Lung microvascular endothelial cell (primary cell): ENCODE measurements at places on chromosomes 7 and 10. TPM values are rescaled to one million over a fixed set of nuclear protein-coding genes. Genes with fewer than 3 reads are reported as not detected.
A peak's percentile ranks its signal among the peaks of the same experiment; 100 is the strongest.

DNA sequence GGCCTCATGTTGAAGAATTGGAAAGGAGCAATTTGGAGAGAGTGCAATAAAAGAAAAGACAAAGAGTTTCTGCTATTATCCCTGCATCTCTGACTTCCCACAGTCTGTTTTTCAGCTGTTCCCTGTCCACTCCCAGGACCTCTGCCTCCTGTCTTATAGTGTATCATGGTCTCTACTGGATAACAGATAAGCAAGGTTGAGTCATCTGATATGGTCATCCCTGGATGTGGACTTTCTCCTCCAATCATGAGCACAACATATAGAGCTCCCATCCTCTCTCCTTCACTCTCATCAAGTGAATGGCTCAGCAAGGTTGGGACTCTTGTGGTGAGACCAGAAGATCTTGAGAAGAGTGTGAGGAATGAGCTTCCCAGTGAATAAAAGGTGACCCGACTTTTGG, 123.1 kb downstream of the PLCE1 start:
- DNase-seq, result no peak

DNA sequence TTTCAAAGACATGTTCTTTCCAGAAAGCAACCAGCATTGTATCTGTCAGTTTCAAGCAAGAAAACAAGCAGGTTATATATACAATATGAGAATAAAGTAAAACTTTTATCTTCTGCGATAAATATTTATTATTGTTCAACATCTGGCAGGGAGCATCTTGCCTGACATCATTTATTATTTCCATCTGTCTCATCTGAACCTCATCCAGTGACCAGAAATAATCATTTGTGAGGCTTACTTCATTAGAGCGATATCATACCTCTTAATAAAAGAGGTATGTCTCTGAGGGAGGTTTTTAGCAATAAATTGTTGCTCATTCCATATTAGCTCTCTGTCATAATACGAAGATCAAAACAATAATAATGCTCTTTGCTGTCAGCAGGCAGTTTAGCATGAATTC, 226.1 kb downstream of the CDC14C start:
- no peak for DNase-seq

The NAT16 gene
- not detected in 2 replicates for total RNA-seq

The CLIP2 gene
- total RNA-seq, result 28.1 and 42.3 TPM in 2 replicates

The GIMAP6 gene
- 159 and 175 TPM in 2 replicates for total RNA-seq

GRCh38 chr7:21013765-21014539, 227.3 kb upstream of the SP8 start:
- DNase-seq, result no peak

DNA sequence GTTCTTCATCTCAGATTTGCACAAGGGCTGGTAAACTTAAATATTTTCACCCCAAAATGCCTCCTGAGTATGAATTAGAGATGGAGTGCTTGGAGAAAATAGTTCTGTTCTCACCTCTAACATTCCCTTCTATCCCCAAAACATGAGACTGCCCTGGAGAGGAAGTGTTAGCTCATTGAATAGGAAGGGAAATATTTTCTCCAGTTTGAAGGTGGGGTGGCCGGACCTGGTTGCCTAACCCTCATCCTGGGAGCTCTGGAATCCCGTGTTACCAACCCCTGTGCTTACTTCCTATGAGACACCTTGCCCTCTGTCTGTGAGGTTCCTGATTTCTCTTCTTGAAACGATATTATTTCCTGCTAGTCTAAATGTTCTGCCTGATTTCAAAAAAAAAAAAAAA, 779 bp downstream of the IFIT2 start:
- DNase-seq, result no peak

The DNAJB9 gene
- total RNA-seq, result 24.8 and 53.8 TPM in 2 replicates

- DNase-seq, result no peak
Measured at GRCh38 chr10:5894873-5895272, 4.8 kb downstream of the FBH1 start.

DNA sequence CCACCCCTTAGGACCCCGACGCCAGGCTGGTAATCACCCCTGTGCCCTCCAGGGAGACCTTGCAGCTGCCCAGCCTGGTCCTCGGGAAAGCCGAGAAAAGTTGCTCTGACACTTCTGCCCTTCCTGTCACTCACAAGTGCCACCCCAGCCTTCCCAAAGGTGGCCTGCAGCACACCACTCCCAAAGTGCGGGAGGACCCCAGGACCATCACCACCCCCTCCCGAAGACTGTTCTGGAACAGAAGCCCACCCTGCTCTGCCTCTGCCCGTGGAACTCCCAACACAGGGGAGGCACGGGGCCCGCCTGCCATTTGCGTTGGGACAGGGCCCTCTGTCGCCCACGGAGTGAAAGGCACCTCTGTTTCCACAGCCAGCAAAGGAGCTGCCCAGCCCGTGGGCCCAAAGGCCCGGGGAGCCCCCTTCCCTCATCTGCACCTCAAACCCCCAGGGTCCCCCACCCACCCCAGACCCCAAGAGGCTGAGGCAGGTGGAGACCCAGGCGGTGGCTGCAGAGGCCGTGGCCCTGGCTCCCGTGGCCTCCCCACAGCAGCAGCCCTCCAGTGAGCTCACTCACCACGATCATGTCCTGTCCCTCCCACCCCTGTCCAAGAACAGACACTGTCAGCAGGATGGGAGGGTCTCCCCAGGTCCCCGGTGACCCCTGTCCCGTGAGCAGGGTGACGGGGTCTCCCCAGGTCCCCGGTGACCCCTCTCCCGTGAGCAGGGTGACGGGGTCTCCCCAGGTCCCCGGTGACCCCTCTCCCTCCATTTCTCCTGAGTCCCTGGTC, 47.8 kb upstream of the PPP2R2D start:
- DNase-seq, result no peak

- DNase-seq, result no peak
Measured at GRCh38 chr10:122499012-122499411, 37.7 kb downstream of the HTRA1 start.

The SPDYE6 gene
- not detected in 2 replicates for total RNA-seq

GRCh38 chr10:61125560-61126170, 181.7 kb upstream of the RHOBTB1 start:
- DNase-seq, result no peak

- no peak for DNase-seq
Measured at GRCh38 chr7:44290252-44290620, 35.2 kb downstream of the CAMK2B start.

The MPP7 gene
- total RNA-seq, result 1.3 and 21.6 TPM in 2 replicates

The IKZF1 gene
- under 0.01 TPM in 2 replicates for total RNA-seq

GRCh38 chr7:2763597-2763996, 75.6 kb downstream of the AMZ1 start:
- DNase-seq, result peak; percentile 17

GRCh38 chr10:48455392-48456151, 149.1 kb downstream of the MAPK8 start:
- DNase-seq, result no peak

DNA sequence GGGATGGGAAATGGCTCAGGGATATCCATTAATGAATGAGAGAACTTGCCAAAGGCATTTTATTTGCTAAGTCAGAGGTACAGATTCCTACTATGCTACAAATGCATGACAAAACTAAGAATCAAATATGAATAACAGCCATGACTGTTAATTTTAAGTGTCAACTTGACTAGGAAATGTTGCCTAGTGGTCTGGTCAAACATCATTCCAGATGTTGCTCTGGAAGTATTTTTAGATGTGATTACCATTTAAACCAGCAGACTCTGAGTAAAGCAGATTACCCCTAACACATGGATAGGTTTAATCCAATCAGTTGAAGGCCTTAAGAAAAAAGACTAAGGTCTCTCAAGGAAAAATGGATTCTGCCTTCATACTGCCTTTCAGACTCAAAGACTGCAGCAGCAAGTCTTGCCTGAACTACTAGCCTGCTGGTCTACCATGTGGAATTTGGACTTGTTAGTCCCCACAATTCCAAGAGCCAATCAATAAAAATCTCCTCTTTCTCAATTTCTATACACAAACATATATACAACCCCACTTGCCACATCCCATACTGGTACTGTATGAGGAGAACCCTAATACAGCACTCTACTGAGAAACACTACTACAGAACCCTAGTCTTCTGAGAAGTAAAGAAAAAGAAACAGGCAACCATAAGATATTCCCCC, 119.1 kb downstream of the NRBF2 start:
- DNase-seq, result no peak

GRCh38 chr7:127447326-127447945, 54.9 kb upstream of the ZNF800 start:
- peak; percentile 79 for DNase-seq

DNA sequence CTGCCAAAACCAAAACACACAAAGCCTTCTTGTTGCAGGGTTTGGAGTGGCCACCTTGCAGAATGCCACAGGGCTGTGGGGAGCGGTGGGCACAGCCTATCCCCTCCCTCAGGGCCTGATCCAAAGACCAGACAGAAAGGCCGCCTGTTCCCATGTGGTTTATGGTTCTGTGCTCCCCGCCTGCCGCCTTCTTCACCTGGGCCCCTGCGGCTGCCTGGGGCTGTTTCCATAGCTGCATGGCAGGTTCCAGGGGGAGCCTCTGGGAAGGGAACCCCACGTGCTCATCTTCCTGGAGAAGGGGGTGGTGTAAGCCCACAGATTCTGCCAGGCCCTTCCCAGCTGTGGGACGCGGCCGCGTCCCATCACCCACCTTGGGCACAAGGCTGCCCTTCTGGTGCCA, 70.7 kb upstream of the EZH2 start:
- DNase-seq, result no peak

DNA sequence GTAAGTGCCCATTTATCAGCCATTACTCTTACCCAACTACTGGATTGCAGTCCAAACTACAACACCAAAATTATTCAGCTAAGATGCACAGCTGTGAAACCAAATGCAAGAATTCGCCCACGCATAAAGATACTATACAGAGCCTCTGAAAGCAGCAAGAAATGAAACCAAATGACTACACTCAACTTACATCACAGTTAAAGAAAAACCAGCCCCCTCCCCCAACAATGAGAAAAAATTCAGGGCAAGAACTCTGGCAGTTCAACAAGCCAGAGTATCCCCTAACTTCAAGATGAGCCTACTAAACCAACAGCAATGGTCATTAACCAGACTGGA, 209.1 kb upstream of the VWC2 start:
- DNase-seq, result no peak

GRCh38 chr10:73446926-73447325, 13.6 kb upstream of the MSS51 start:
- no peak for DNase-seq

The NUDT13 gene
- total RNA-seq, result 1.2 and 1.7 TPM in 2 replicates

- DNase-seq, result no peak
Measured at GRCh38 chr7:780081-780480, 52.2 kb upstream of the SUN1 start.

DNA sequence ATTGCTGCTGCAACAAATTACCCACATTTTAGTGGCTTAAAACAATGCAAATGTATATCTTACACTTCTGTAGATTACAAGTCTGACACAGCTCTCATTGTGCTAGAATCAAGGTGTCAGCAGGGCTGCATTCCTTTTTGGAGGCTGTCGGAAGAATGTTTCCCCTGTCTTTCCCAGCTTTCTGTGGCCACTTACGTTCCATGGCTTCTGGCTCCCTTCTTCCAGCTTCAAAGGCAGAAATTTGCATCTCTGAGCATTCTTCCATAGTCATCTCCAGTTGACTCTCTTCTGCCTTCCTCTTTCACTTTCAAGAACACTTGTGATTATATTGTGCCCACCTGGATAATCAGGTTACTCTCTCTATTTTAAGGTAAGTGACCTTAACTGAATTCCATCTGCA, 125.3 kb downstream of the GPR158 start:
- no peak for DNase-seq

- DNase-seq, result no peak
Measured at GRCh38 chr7:2829040-2829439, 15.1 kb downstream of the GNA12 start.

- peak; percentile 47 for DNase-seq
Measured at GRCh38 chr10:88389456-88389855, 193.7 kb downstream of the RNLS start.

The NXPH1 gene
- total RNA-seq, result not detected in 2 replicates

GRCh38 chr10:37667736-37668135, 189.7 kb downstream of the ZNF248 start:
- no peak for DNase-seq

DNA sequence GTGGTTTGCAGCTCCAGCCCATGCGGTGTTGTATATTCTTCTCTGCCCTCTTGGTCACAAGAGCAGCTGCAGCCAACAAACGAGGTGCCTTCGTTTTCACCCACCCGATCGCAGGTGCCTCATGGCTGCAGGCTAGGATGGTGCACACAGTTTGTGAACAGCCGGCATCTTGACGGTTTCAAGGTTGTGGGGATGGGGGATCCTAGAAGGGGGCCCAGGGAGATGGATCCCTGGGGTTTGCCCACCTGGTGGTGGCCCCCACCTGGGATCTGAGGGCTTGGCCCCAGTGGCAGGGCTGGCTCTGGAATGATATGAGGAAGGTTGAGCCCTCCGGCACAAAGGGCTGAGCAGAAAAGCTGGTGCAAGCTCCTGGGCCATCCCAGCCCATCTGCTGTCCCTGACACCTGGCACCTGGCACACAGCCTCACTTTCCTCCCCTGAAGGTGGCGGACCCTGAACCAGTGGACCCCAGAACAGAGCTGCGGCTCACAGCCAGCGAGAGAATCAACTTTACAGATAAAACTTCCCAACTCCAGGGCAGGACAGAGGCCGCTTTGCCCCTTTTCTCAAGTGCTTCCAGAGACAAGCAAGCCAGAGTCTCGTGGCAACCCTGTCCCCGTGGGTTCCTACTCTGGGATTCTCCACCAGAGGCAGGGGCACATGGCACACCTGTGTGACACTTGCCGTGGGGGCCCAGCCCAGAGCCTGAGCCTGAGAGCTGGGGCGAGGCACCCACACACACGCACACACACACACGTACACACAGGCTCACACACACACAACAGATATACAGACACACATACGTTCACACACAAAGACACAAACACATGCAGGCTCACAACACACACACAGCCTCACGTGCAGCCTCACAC, 177.3 kb upstream of the PPP2R2D start:
- no peak for DNase-seq

The HERC4 gene
- 26.4 and 35.1 TPM in 2 replicates for total RNA-seq

DNA sequence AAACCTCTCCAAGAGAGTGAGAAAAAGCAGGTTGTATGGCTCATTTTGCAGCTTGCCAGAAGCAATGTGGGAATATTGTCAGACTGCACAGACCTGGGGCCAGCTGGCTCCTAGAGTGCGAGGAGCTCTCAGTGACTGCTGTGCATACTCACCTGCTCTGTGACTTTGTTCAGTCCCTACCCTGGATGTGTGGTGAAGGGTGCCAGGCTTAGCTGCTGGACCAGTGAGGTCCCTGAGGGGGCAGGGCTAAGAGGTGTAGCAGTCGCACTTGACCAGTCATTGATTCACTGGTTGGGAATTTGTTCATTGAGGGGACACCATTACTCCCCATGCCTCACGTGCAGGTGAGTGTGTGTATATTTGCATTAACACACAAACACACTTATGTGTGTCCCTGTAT, 60.1 kb downstream of the IKZF1 start:
- no peak for DNase-seq

The BHLHA15 gene
- 0.20 and 0.44 TPM in 2 replicates for total RNA-seq

- DNase-seq, result peak; percentile 45
Measured at GRCh38 chr7:8442814-8443304, 9.4 kb downstream of the NXPH1 start.

- no peak for DNase-seq
Measured at GRCh38 chr7:68547181-68547580, 1051.1 kb upstream of the AUTS2 start.

- DNase-seq, result no peak
Measured at GRCh38 chr7:157357129-157358040, 20.6 kb downstream of the DNAJB6 start.
